ENCODE measurements at places on chromosomes 12 and 14.

DNA sequence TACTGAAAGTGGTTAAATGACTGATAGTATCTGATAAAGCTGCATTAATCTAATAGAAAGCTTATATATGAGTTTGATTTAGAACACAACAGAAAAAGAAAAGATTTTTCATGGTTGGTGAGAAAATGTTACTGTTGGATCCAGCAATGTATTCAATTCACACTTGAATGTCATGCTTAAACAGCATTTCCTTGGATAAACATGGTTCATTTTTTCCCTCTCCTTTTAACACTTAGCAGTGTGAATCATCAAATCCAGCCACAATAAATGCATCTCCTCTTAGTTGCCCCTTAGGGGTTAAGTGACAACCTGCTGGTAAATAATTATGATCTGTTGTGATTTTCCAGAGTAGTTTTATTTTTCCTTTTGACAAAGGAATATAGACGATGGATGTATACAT lies 74.9 kb upstream of the GRIP1 start:
- DNase-seq: no peak

GRCh38 chr12:64782191-64782876 lies 23.1 kb upstream of the GNS start:
- no peak for DNase-seq

- no peak for DNase-seq
Observed at GRCh38 chr12:53585448-53586125, 40.6 kb downstream of the ATF7 start.

DNA sequence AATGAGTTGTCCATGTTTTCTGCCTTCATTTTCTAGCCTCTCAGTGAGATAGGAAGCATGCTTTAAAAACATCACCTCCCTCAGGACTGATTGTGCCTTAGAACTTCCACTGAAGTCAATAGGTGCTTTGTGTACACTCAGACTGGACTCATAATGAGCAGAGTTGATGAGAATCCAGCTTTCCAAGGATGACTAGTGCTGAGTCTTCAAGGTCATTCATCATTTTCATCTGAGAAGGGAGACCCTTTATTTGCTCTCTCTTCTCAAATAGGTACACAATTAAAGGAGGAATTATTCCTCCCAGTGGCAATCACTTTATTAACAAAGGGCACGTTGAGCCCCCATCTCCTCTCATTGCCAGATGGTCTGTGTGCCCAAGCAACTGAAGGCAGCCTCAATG lies 210.9 kb upstream of the PRKD1 start:
- DNase-seq: no peak

DNA sequence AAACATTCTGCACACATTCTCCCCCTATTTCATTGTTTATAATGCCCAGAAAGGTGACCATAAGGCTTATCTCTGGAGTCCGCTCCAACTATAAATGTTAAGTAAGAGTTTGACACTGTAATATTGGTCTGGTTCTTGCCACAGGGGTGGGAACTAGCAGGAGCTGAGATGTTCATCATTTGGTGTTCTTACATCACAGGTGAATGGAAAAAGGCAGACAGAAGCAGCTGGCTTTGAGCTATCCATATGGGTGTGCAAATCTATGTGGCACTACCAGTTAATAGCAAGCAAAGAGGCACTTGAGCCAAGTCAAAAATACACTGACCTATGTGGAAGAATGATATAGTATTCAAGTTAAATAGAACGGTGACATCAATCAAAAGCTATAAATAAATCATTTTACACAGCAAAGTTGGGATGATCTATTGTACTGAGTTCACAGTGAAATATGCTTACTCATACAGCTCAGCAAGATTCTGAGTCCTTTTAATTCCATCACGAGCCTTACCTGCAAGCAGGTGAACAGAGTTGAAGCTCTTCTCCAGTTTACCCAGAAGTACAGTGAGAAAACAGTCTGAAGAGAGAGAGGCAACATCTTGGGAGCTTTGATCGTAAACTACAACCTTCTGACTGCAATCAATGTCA lies 43.2 kb downstream of the DUSP16 start:
- no peak for DNase-seq

GRCh38 chr12:42789808-42790760 lies 200.5 kb upstream of the PRICKLE1 start:
- DNase-seq: no peak

DNA sequence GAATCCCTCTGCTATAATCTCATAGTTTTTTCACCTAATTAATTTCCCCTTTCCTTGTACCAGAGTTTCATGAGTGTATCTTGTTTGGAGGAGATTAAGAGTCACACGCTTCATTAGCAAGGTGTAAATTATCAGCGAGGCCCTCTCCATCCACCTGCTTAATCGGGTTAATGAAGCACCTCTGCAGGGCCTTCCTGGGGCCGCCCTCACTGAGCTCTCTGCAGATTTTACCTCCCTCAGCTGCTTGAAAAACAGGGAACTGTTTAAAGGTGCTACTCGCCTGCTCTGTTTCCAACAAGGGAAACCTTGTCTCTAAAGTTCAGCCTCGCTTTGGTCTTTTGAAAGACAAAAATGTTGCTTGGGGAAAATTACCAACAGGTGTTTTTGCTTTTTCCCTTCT lies 35.8 kb downstream of the OTX2 start:
- no peak for DNase-seq

DNA sequence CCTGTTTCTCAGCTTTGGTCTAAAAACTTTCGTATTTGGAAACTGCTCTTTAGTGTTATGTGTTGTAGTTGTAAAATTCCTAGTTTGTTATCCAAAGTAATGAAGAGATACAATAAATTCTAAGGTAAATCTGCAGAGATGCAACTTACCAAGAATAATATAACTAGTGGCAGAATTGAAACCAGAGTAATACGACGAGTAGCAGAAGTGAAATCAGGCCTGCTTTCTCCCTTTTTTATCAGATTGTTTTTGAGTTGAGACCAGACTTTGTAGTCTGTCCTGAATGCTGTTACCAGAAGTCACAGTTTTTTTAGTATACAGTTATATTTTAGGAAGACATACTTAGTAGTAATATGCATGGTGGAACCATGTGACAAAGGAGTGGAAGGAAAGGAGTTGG lies 12.5 kb downstream of the PAPOLA start:
- DNase-seq: no peak

GRCh38 chr12:121873216-121873569 lies 14.5 kb upstream of the HPD start:
- no peak for DNase-seq

DNA sequence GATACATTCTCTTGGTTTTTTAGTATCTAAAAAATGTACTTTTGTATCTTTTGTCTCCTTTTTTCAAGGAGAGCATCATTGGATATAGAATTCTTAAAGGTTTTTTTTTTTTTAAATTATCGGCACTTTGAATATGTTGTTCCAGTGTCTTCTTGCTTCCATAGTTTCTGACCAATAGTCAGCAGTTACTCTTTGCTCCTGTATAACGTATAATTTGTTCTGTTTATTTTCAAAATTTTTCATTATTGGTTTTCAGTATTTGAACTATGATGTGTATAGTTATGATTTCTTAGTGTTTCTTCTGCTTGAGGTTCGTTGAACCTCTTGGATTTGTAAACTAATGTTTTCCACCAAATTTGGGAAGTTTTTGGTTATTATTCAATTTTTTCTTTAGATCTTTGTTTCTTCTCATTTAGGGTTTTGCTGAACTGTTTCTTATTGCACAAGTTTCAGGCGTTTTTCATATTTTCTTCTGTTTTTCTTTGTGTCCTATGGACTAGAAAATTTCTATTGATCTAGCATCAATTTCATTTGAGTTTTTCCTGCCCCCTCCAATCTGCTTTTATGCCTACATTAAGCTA lies 93.9 kb downstream of the PLBD1 start:
- no peak for DNase-seq

- no peak for DNase-seq
Observed at GRCh38 chr14:44732144-44732543, 225.1 kb upstream of the FSCB start.

All from effector memory CD4-positive, alpha-beta T cell (primary cell).